ENCODE measurements at places on chromosomes 6 and 20.

DNA sequence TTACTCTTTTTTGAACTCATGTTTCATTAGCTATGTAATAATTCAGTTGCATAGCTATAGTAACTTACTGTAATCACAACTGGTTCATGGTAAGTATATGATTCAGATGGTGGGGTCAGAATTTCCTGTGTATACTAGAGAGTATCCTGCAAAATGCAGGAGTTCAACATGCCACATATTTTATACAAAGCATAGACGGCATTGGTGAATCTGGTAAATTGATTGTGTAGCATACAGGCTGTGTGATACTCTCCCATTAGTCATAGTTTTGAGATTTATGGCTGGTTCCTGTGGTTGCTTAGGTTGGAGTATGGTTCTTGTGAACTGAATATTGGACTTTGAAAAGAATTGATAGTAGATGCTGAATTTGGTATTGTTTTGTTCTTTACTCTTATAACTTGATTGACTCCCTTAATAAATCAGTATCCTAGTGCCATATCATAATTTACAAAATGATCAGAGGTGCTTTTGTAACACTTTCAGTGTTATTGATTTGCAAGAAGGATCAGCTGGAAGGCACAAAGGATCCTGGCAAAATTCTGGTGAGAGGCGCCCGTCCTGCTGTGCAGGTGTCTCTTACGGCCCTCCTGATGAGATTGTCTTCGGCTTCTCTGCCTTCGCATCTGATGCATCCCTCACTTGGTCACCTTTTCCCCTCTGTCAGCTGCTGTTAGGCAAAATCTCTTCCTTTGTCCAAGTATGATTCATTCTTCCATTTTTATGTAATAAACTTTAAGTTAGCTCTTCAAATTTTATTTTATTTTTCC is 22.6 kb downstream of the SNX9 start:
- no peak for DNase-seq

GRCh38 chr6:144007478-144008119 is 460 bp downstream of the PLAGL1 start:
- no peak for DNase-seq

- no peak for DNase-seq
Observed at GRCh38 chr6:33132081-33132524, 56.3 kb downstream of the HLA-DPB1 start.

DNA sequence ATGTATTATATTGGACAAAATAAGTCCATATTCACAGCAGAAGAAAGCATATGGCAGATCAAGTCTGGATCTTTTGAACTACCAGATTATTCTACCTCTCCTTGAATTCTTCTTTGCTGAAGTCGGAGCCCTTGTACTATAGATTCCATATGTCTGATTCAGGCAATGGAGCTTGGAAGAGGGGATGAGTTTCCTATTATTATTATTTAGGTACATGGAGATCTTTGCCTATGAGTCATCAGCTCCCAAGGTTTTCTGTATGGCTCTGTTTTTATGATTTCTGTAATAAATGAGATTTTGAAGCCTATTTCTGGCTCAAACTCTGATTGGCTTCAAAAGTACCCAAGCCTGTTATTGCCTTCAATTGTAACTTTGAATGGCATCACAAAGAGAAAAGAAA is 72.0 kb downstream of the OPRM1 start:
- no peak for DNase-seq

- no peak for DNase-seq
Observed at GRCh38 chr6:166394036-166394892, 11.5 kb upstream of the MPC1 start.

DNA sequence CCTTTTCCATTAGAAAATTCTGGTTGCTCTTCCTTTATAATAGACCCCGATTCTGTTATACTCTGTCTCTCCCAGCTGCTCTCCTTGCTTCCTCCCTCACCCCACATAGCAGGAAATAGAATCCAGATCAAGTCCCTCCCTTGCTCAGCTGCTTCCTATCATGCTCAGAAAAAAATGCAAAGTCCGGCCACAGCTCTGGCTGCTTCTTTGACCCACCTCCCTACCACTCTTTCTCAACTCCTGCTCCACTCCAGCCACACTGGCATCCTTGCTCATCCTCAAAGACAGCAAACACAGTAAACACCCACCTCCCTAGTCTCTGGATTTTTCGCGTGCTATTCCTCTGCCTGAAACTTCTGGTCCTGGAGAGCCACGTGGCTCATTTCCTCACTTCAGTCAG is 9.1 kb upstream of the SLC22A16 start:
- no peak for DNase-seq

- DNase-seq = no peak
Observed at GRCh38 chr6:95879856-95880255, 135.9 kb upstream of the FUT9 start.

DNA sequence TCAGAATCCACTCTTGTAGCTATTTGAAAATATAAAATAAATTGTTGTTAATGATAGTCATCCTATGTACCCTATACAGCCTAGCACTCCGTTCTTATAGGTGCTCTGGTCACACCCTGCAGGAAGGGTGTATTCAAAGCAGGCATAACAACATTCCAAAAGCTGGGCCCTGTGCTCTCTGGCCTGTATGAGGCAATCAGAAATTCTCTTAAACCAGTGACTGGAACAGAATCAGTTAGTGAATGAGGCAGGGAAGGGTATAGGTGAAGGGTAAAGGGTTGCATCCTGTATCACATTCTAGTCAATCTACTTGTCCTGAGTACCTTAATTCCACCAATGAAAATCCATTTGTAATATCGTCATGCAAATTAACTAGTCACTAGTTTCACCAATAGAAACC is 154.5 kb upstream of the ZNF217 start:
- no peak for DNase-seq

- DNase-seq = no peak
Observed at GRCh38 chr6:134245706-134246105, 72.2 kb downstream of the SGK1 start.

DNA sequence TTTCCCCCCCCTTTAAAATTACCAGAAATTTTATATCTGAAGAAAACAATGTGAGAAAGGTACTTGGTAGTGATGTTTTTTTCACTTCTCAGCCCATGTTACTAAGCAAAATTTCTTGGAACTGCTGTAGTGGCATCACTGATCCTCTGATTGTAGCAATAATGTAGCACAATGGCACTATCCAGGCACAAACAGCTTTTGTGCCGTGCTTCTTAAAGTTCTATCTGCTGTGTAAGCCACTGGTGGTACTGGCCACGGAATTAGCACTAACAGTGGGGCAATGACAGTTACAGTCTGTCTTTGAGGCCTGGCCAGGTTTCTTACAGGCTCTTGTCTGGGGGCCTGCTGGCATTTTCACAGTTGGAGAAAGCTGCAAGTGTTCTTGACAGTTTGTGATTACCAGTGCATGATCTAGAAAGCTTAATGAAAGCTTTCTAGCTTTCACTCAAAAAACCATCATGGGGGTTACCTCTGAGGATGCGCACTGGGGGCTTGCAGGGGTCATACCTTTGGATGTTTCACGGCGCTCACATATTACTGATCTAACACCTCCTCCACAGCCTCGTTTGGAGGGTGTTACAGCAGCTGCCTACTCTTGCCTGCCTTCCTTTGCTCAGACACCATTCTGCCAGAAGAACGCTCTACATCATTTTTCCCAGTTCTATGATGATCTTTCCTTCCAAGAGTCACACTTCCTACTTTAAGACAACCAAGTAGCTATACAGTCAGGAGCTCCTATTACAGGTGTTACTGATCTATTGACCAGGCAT is 58.4 kb upstream of the ARMH2 start:
- no peak for DNase-seq

GRCh38 chr20:34091637-34092200 is 20.3 kb downstream of the EIF2S2 start:
- no peak for DNase-seq

DNA sequence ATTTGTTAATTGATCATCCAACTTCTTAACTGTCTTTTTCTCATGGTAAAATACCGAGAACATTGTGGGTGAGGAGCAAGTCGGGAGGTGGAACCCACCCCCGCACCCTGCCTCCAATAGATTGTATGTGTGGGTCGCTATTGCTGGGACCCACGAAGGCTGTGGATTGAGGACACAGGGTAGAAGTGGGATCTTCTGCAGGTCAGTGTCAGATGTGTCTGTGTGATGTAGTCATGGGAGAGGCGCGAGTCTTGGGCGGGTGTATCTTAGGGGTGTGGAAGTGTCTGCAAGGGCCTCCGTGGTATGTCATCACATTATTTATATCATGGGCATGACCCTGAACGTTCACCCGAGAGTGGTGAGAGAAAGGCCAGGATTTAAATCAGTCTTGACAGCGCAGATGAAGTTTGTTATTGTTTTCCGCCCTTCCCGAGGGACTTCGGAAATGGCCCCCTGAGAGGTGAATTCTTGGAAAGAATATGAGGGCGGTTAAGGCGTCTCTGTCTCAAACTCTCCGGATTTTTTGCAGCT is 472 bp upstream of the PAQR8 start:
- DNase-seq = peak; percentile 26

GRCh38 chr6:149384464-149384863 is 15.6 kb upstream of the SUMO4 start:
- DNase-seq = no peak

DNA sequence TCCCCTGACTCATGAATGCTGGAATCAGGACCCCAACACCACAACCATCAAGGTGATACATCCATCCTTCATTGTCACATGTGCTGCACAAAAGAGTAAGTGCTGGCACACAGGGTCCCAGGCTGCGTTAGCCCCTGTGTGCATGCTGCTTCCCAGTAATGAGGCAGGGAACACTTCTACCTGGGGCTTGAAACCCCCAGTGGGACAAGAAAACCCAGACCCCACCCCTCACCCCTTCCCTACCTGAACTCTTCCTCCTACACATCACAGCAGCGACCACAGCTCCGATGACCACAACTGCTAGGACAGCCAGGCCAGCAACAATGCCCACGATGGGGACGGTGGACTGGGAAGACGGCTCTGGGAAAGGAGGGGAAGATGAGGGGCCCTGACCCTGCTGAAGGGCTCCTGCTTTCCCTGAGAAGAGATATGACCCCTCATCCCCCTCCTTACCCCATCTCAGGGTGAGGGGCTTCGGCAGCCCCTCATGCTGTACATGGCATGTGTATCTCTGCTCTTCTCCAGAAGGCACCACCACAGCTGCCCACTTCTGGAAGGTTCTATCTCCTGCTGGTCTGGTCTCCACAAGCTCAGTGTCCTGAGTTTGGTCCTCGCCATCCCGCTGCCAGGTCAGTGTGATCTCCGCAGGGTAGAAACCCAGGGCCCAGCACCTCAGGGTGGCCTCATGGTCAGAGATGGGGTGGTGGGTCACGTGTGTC is 2.0 kb downstream of the HLA-B start:
- no peak for DNase-seq

DNA sequence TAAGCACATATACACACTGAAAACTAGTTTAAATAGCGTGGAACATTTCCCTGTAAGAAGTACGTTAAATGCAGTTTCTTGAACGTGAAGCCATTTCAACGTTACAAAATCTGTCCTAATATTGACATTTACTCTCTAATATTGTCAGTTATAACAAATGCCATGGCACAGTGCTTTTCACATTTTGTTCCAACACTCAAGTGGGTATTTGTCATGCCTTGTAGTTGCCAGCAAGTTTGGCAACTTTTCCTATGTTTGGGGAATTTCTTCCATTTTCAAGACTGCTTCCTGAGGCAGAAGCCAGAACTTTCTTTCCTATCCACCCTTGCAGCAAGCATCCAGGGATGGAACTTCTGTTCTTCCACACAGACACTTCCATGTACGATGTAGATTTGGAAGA is 63.0 kb downstream of the STX11 start:
- DNase-seq = no peak

Measured in HTR-8/SVneo (cell line).